ENCODE measurements at places on chromosomes 1 and 21. TPM values are rescaled to one million over a fixed set of nuclear protein-coding genes. Genes with fewer than 3 reads are reported as not detected.

Gene P3H1
- total RNA-seq = 43.3 TPM

Gene CFHR2
- not detected for total RNA-seq

Gene A3GALT2
- not detected for total RNA-seq

Gene ERG
- not detected for total RNA-seq

Gene DENND2C
- 0.83 TPM for total RNA-seq

Gene SPATA21
- total RNA-seq = not detected
